NCI-H446 (cell line): ENCODE measurements at places on chromosomes 2 and 18.

DNA sequence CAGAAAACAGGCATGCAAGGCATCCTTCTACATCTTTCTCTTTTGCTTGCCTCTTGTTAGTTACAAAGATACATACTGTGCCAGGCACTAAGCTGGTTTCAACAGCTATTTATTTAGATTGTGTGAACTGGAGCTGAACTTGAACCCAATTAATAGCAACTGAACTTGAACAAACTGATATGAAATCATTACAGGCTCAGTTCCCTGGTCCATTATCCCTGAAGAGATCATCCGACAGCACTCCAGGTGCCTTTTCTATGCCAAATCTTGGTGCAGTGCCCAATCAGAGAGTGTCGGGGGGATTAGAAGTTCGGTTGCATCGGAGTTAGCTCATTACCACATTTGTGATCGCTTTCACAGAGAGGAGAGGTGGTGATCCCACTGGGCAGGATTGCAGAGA, 477.6 kb downstream of the PARD3B start:
- DNase-seq = peak; percentile 24

GRCh38 chr18:69538849-69539248, 138.2 kb downstream of the DOK6 start:
- no peak for DNase-seq

DNA sequence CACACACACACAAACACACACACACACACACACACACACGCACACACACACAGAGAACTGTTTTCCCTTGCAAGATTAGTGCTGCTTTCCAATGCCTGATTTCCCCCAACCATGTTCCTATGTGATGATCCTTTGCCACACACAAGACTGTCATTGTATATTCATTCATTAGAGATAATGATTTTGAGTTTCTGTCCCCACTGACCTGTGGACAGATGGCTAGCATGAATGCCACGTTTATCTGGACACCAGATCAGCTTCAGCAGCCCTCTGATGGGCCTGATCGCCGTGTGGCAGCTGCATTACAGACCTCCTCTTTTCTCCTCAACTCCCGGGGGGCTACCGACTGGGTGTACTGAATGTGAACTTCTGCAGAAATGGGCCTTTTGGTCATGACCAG, 353.0 kb downstream of the MYCN start:
- DNase-seq = no peak

- no peak for DNase-seq
Observed at GRCh38 chr2:30784682-30785081, 22.6 kb downstream of the CAPN13 start.

DNA sequence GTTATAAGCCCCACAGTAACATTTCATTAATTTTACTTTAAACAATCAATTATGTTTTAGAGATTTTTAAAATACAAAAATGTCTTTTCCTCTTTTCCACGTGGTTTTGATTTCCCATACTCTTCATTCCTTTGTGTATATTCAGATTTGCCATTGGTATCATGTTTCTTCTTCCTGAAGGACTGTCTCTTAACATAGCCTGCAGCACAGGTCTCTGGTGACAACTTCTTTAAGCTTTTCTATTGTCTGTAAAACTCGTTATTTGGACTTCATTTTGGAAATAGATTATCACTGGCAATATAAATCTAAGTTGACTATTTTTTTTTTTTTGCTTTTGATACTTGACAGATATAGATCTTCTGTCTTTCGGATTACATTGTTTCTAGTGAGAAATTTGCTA, 115.2 kb upstream of the KLHL29 start:
- DNase-seq = no peak

DNA sequence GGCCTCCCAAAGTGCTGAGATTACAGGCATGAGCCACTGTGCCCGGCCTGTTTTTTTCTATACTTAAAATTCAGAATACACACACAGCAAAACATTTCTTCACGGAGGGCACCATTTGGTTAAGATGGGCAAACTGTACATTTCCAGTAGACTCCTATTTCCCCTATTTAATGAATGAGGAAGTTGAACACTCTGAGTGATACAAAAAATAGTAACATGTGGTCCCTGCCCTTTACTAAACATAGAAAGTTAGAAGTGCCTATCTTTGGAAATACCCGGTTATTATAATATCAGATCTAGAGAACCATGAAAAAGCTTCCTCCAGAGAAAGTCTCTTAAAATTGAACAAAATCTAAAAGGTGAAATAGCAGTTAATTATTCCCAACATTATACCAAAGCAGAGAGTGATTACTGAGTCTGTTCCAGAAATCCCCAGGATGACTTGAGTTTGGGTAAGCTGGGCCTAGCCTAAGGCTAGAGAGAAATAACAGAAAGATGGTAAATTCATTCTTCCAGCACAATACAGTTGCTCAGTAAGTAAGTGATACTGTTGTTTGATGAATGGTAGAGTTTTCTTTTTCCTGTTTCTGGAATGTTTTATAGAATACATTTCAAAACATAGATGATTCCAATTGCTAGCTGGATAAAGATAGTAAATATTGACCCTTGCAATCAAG, 23.3 kb upstream of the RMC1 start:
- DNase-seq = no peak

DNA sequence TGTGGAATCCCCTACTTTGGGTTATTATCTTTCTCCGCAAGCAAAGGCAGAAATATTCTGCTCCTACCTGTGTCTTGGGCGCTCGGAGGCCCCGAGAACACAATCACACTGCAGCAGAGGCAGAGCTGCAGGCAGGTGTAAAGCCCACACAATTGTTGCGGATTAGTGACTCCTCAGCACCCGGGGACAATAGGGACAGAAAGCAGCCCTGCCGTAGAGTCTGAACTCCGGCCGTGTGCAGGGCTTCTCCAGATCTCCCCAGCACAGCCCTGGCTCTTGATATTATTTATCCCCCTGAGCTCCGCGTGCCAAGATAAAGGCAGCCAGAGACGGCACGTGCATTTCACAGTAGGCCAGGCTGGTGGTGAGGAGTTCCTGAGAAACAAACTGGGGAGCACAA, 229.2 kb downstream of the EN1 start:
- no peak for DNase-seq

DNA sequence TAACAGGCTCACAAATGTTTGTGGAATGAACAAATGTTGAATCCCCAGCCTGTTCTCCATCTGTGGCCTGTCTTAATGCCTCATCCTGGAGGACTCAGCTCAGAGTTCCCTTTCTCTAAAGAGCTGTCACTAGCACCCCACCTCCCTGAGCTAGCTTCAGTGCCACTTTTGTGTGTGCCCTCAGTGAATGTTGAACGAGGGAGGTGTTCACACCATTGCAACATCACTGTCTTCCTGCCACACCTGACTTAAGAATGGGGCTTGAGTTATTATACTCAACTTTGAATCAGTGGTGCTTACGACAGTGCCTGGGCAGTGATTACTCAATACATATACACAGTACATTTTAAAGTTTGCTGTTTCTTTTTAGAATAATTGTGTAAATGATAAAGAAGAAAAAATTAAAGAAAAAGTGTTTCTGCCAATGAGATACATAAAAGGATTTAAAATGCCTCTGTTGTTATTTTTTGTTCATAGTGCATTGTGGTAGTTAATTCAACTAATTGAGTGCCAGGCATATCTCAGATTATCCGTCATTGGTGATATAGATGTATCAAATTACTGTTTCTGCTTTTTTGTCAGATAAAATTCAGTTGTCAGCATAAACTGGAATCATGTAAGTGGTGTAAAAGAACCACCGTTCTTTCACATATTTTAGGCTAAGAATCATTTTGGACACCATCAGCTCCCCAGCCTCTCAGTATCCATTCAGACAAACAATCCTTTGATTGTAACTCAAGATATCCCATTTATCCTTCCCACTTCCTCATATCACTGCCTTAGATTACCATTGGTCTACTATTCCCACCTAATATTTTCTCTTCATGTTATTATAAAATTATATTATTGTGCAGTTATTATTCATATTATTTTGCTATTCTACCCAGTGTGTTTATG, 304.7 kb downstream of the PTPRM start:
- no peak for DNase-seq

GRCh38 chr2:84338069-84338468, 121.0 kb downstream of the SUCLG1 start:
- DNase-seq = peak; percentile 80

- peak; percentile 47 for DNase-seq
Observed at GRCh38 chr18:62437235-62438017, 85.4 kb upstream of the ZCCHC2 start.

DNA sequence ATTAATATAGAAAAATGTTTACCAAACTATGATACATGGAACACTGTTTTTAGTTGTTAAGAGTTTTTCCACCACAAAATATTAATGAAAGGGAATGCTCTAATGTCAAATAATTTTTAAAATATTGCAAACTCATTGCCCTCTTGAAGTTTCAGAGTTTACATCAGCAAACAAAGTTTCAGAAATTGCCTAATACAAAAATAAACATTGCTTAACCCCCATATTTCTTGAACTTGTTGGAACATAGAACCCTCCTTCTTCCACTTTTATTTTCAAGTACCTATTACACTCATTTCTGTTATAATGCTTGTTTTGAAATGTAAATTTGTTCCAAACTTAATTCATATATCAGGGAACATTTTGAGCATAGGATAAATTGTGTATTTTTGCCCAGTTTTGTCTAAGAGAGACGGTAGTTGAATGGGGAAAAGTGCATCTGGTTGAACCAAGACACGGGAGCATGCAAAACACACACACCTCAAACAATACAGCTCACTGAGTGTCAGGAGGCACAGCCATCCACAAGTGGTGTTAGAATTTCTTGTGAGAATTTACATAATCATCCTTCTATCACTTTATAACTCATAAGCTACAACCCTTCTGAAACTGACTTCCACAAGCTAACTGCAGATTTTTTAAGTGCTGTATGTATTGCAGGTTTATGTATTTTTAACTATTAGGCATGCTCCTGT, 5.3 kb upstream of the MC4R start:
- DNase-seq = no peak

DNA sequence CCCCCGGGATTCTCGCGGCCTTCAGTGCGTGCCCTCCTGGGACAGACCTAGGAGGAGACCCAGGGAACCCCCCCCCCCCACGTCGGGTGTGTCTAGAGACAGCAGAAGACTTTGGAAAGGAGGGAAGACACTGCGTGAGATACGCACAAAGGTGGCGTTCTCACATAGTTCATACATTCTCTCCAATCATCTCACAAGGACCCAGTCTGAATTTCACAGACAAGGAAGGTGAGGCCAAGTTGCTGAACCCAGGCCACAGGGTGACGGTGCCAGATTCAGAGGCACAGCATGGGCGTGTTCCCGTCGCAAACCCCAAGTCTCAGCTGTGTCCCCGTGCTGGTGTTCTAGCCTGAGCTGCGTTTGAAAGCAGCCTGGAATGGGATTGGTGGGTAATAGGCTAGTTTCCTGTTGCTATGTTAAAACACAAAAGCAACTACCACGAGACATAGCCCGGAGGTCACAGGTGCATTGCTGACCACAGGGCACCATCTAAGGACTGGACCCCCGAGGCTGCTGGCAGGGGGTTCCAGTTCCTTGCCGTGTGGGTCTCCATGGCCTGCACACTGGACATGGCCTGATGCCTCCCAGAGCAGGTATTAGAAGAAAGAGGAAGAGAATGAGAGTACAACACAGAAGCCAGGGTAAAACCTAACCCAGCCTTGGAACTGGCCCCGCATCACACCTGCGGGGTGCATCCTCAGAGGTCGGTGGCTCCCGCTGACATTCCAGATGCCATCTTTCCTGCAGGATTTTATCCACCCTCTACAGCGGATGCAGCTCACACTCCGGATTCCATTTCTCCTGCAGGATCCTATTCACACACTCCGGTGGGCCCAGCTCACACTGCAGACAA, 1.1 kb upstream of the PXDN start:
- DNase-seq = no peak

DNA sequence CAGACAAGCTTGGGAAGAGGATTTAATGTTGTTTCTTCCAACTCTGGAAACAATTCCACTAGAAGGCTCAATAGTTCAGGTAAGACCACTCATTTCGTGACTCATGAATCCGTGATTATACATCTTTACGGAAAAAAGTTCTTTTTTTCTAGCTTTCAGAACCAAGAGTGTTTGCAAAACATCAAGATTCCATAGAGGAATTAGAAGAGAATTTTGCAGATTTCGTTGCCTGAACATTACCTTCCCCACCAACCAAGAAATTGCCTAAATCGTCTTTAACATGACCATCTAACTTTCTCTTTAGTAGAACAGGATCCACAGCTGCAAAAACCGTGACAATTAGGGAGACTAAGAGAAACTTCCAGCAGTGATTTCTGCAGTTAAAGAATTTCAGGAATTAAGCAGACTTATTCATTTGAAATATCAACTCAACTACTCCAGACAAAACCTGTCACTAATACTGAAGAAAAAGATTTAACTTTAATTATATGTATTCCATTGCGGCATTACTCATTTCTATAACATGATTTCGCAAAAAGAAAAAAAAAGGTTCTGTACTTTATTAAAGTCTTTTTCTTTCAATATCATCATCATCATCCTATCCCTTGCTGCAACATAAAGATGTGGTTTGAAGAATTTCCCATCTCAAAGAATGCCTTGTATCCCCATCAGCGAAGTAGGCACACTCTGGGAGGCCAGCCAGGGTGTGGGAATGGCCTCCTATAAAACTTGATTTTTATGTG, 1.9 kb upstream of the NAB1 start:
- DNase-seq = peak; percentile 34

DNA sequence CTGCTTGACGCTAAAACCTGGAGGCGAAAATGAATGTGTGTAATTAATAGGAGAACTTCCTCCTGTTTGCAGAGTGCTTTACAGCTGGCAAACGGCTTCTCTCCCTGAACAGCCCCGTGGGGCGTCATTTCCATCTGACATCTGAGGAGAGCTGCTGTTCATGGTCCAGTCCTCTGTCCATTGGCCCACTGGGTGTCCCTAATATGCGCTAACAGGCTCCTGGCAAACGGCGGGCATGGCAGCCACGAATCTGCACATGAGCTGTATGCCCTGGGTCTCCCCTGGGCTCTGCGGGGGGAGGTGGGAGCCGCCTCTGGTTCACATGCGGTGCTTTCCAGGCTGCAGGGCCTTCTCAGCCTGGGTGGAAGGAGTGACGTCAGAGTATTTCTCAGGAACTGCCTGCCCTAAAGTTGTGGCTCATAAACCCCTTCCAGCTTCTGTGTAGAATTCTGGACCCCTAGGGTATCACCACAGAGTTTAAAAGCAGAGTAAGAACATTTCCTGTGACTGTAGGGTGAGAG, 73.2 kb downstream of the LRRFIP1 start:
- DNase-seq = no peak

- DNase-seq = no peak
Observed at GRCh38 chr18:48399303-48400075, 9.7 kb downstream of the ZBTB7C start.

GRCh38 chr2:216535454-216535995, 36.9 kb downstream of the RPL37A start:
- DNase-seq = no peak

GRCh38 chr2:10629819-10630532, 59.8 kb downstream of the NOL10 start:
- no peak for DNase-seq

GRCh38 chr18:49564518-49564834, 2.6 kb downstream of the LIPG start:
- no peak for DNase-seq
